ENCODE measurements at places on chromosomes 5 and 9.
A peak's percentile ranks its signal among the peaks of the same experiment; 100 is the strongest.

GRCh38 chr5:74035521-74035937, 409.5 kb downstream of the ARHGEF28 start:
- no peak for DNase-seq

- DNase-seq, result no peak
Measured at GRCh38 chr9:70105147-70105546, 61.5 kb downstream of the MAMDC2 start.

- DNase-seq, result no peak
Measured at GRCh38 chr5:173246511-173246910, 11.5 kb upstream of the NKX2-5 start.

DNA sequence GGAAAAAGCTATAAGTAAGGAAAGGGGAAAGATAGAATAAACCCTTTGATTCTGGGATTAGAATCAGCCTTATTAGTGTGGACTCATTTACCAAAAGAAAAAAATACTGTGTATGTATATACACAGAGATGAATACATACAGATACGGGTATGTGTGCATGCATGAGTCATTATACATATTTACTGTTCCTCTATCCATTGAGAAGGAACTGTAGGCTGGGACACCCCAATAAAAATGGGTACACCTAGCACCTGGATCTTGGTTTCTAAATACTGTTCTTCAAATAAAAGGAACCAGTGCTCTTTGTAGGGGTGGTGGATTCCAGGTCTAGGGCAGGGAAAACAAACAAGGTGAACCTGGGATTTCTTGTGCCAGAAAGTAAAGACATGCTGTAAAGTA, 48.3 kb downstream of the WHRN start:
- no peak for DNase-seq

DNA sequence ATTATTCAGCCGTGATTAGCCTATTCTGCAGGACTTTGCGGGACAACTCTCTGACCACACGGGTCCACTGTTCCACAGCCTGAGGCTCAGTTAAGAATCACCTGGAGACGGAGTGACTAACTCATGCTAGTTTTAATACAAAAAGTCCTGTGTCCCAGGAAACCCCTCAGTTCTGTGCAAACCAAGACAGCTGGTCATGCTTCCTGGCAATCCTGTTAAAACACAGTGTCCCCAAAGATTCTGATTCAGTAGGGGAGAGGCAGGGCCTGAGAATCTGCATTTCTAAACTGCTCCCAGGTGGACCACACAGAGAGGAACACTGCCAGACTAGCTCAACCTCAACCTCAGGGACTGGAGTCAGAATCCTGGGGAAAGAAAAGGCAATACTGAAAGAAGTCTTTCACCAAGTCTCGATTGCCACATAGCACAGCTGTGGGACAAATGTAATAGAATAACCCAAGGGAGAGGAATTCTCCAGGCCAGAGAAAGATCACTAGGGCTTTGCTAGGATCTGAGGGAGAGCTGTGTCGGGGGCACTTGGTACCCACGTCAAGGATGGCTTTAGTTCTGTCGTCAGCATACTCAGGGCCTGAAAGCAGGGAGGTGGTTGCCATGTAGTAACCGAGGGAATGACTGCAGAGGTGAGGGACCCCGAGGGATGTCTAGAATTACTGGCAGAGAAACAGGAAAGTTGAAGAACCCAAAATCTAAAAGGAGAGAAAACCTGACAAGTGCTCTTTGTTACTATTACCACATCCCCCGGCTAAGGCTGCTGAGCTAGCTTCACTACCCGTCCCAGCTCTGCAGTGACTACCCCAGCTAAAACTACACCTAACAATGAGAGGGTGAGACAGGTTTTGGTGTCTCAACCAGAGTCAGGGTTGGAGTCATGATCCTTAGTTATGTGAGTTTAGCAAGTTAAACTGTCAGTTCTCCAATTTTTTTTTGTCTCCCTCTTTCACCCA, 8.6 kb downstream of the SUSD1 start:
- no peak for DNase-seq

DNA sequence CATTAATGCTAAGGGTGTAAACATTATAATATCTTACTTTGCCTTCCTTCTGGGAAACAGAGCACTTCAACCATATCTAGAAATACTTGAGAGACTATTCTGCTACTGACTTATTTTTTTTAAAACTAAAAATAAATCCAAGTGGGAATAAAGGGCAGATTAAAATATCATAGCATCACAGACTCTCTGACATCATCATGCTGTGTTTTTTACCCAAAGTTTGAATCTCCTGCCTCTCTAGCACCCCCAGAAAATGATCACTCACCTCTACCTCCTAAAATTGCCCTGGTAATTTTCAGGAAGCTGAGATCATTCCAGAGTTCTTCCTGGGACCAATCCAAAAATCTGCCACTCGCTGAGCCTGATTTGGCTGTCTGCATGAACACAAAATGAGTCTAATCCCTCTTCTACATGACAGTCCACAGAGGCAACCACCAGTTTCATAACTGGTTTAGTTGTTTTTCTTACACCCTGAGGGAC, 813.8 kb upstream of the DMAC1 start:
- no peak for DNase-seq

DNA sequence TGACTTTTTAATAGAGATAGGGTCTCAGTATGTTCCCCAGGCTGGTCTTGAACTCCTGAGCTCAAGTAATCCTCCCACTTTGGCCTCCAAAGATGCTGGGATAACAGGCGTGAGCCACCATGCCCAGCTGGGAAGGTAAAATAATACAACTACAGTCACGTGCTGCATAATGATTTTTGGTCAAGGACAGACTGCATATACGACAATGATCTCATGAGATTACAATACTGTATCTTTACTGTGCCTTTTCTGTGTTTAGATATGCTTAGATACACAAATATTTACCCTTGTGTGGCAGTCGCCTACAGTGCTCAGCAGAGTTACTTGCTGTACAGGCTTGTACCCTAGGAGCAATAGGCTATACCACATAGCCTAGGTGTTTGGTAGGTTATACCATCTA, 14.2 kb upstream of the IRF1 start:
- DNase-seq, result no peak

GRCh38 chr9:104606152-104606551, 725 bp upstream of the OR13C2 start:
- DNase-seq, result no peak

- DNase-seq, result no peak
Measured at GRCh38 chr9:96327694-96328352, 25.8 kb upstream of the HSD17B3 start.

DNA sequence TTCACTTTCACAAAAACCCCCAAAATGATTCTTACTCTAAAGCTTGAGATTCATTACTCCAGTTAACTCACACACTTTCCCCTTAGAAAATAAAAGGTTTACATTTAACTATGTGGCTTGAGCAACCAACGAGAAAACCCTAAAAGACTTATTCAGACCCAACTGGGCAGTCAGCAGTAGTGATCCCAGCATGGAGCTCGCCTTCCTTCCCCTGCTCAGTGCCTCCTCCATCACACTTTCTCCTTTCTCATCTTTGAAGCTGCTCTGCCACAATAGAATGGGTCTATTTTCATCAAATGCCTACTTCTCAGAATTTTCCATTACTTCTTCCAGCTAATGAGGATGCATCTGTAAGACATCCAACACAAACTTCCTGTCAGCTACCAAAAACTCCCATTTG, 29.1 kb downstream of the RORB start:
- DNase-seq, result no peak

DNA sequence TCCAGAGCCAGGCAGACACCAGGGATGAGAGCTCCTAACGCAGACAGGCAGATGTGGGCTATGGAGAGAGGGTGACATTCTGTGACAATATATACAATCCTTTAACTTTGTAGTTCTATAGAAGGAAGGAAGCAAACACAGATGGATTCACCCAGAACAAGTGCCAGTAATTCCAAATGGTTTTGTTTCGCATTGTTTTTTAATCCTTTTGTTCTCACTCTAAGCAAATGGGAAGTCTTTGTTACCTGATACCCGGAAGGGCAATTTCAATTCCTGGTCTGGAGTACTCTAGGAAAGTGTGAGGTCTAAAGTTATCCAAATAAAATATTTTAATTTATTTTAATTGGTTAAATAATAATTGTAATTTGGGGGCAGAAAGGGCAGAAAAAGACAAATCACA, 2.5 kb downstream of the FRMD3 start:
- DNase-seq, result no peak

- no peak for DNase-seq
Measured at GRCh38 chr5:45162974-45163373, 354.2 kb downstream of the MRPS30 start.

GRCh38 chr5:76479973-76480667, 77.0 kb downstream of the IQGAP2 start:
- no peak for DNase-seq

- no peak for DNase-seq
Measured at GRCh38 chr5:3226196-3226920, 369.3 kb upstream of the IRX1 start.

GRCh38 chr9:73845539-73845938, 651.6 kb upstream of the RORB start:
- no peak for DNase-seq

DNA sequence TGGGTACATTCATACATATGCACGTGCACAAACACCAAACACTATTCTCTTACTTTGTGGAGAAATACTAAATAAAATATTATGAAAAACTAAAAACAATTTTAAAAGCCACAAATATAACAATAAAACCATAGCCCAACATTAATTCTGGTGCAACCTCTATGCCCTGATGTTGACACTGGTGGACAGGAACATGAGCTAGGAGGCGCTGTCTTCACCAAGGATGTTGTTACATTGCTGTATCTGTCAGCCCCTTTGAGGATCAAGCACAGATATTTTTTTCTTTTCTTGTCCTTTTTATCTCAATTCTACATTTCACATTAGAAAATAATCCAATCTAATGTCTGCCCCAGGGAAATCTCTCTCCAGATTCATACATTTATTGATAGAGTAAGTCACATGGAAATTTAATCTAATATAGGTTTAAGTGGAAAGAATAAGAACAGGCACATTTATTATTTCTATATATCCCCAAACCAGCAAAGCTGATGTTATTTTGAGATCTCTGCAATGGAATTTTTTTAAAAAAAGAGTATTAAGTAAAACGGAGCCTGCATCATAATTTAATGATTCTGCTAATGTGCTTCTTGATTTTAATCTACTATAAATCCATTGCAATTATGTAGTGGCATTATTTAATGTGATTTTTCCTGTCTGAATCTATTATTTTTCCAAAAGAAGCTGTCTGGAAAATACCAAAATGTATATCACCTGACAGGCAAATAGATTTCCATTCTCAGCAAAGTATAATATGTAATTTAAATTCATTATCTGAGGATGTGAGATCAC, 716.5 kb downstream of the MTRR start:
- DNase-seq, result no peak

- DNase-seq, result peak; percentile 29
Measured at GRCh38 chr9:97984188-97985057, 1.3 kb downstream of the ANP32B start.

- DNase-seq, result no peak
Measured at GRCh38 chr5:139131465-139131864, 66.7 kb downstream of the SIL1 start.

GRCh38 chr5:102865510-102866236, 110.6 kb downstream of the PAM start:
- peak; percentile 15 for DNase-seq

GRCh38 chr5:103424453-103425205, 138.0 kb downstream of the NUDT12 start:
- DNase-seq, result no peak

DNA sequence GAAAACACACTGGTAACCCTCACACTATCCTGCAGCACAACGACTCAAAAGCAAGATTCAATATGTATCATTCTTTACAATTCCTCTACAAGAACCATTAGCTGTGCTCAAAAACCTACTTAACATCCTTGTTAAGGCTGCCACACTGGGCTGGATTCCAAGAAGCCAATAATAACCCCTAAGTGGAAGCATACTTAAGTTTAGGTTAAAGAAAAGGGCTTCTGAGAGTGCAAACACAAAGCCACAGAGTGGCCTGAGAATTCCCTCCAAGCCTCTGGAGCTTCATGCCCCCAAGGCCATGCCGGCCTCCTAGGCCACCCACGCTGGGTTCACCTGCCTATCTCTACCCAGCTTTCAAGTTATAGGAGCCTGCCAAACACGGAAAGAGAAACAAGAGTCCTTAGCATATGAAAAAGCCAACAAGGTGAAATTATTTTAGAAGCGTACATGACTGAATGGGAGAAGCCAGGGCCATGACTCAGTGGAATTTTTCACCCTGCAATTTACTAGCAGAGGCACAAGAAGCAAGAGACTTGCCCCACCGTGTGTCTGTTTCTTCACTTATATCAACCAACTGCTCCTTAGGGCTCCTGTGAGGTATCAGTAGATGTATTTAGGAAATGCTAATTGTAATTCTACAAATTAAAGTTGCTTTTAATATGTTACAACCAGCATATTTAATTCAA, 293.0 kb downstream of the SPOCK1 start:
- DNase-seq, result no peak

- no peak for DNase-seq
Measured at GRCh38 chr9:98823666-98824334, 16.3 kb downstream of the GALNT12 start.

GRCh38 chr9:134735441-134736175, 94.0 kb downstream of the COL5A1 start:
- DNase-seq, result no peak

DNA sequence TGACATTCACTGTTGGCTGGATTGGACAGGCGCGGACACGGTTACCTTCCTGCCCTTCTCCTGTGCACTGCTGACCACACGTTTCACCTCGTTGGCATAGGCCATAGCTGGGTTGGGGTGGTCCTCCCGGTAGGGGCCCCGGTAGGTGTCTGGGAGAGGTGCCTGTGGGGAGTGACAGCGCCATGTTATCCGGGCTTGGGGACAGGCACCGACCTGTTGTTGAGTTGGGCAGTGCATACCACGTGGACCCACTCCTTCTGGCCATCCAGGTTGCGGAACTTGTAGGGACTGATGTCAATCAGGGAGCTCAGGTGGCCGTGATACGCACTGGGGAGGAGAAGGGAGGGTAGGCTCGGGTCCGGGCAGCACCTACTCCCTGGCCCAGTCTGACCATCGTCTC, 8.2 kb downstream of the PHYKPL start:
- DNase-seq, result no peak

- no peak for DNase-seq
Measured at GRCh38 chr5:60699288-60699608, 718 bp downstream of the DEPDC1B start.

DNA sequence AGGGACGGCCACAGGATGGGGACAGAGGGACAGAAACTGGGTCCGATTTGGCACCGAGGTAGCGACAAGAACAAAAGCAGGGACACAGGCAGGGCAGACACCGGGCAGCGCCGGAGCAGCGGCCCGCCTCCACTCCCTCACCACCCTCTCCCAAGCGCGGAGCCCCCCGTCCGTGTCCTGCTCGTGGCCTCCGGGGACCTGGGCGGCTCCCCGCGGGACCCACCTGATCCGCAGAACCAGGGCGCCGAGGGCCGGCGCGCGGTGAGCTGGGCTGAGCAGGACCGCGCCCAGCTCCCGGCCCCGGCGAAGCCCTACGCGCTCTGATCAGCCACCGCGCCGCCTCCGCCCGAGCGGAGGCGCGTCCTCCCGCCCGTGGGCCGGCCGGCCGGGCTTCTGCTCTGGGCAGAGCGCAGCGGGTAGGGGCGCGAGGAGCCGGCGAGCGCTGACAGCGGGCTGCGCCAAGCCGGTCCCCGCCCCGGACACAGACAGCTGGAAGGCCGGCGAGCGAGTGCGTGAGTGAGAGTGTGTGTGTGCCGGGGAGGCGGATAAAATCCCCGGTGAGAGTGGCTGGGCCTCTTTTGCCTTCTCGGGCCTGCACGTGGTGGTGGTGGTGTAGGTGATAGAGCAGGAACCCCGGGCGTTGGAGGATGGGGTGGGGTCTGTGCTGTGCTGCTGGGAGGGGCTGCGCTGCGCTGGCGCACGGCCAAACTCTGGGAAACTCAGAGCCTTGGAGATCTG, at the start of gene GGTA1:
Gene GGTA1 (minus strand): TSS at position 418 of the 738 bp plus-strand sequence. CDS start 31,922 bp downstream, outside the sequence.
- DNase-seq, result no peak

GRCh38 chr9:116662646-116663310, 24.3 kb upstream of the TRIM32 start:
- no peak for DNase-seq

Measured in GOT3 (cell line).